CD4-positive, alpha-beta T cell treated with Interleukin-10 for 1 hour (primary cell): ENCODE measurements at places on chromosomes 5 and 9.

DNA sequence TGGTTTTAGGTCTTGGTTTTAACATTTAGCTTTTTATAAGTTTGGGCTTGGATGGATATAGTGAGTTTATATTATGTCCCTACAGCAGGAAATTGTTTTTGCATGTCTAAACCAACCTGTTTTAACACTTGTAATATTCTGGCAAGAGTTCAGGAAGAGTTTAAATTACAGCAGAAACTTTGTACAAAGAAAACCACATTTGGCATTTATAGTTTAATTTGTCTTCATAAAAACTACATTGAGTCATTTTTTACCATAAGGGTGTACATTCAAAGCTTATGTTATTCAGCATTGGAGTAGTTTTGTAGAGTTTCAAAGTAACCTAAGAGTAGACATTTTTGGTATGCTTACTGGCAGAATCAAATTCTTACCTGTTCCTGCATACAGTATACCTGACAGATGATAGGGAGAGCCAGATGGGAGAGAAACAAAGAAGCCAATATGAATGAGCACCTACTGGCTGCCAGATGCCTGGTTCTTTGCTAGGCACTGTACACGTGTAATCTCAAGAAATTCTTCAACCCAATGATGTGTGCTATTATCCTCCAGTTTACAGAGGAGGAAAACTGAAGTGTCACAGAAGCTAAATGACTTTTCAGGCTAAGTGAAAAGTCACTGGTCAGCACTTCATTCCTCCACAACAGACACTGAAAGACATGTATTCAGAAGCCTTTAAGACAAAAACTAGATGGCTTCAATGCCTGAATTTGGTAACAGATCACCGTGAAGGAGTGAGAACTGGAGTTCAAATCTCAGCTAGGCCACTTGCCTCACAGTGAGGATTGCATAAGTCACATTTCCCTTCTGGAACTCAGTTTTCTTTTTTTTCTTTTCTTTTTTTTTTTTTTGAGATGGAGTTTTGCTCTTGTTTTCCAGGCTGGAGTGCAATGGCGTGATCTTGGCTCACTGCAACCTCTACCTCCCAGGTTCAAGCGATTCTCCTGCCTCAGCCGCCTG, 25.9 kb upstream of the ECM2 start:
- DNase-seq: no peak

DNA sequence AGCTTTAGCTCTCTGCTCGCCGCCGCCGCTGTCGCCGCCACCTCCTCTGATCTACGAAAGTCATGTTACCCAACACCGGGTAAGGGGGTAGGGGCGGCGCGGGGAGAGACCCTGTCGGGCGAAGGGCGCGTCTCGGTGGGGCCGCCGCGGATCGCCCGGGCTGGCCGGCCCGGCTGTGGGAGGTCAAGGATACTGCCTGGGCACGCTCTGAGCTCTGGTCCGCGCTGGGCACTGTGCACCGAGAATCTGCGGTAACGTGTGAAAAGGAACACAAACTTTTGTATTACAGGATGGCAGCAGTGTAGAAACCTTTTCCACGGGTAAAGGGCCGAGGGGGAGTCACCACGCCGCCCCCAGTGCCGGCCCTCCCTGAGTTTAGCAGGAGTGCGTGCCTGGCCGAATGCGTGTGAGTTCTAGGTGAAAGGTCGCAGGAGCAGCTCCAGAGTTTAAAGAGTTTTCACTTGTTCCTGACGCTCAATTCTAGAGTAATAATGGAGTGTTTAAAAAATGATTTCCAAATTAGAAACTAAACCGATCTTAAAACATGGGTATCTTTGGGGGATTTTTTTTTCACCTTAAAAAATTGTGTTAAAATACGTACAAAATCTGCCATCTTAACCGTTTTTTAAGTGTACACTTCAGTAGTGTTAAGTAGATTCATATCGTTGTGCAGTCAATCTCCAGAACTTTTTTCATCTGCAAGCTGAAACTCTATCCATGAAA, at the start of gene HSDL2:
Gene HSDL2, plus strand, starts transcription at position 7 of the 723 bp plus-strand sequence. Its CDS starts 56 bp downstream, at position 63.
- peak; percentile 18 for DNase-seq

GRCh38 chr5:133309984-133310621, 258.3 kb downstream of the HSPA4 start:
- DNase-seq: no peak

DNA sequence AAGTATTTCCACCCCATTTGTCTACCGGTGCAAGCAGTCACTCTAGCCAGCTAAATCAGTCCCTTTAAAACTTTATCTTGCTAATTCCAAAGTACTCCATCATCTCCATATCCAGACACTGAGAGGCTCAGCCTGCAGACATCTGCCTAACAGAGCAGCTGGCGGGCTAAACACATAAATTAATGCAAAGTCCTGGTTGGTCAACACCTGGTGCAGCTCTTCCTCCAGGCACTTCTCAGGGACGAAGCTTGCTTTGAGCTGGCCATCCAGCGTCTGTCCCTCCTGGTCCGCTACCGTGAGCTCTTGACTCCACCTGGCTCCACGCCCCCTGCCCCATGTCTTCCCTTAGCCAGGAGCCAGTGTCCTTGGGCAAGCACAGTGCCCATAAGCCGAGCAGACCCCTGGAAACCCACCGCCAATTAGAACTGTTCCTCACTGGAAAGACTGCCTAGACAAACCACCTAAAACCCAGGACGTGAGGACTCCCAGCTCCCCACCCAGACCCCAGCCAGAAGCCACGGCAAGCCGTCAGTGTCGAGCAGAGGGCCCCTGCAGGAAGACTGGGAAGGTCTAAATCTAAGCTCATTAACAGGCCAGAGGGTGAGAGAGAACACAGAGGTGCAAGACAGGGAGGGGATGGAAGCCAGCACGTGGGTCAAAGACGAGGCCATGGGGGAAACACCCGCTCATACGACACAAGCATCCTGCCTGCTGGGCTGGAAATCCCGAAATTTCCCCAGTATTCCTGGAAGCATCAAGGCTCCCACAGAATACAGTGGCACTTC, 120.0 kb downstream of the COL23A1 start:
- no peak for DNase-seq

DNA sequence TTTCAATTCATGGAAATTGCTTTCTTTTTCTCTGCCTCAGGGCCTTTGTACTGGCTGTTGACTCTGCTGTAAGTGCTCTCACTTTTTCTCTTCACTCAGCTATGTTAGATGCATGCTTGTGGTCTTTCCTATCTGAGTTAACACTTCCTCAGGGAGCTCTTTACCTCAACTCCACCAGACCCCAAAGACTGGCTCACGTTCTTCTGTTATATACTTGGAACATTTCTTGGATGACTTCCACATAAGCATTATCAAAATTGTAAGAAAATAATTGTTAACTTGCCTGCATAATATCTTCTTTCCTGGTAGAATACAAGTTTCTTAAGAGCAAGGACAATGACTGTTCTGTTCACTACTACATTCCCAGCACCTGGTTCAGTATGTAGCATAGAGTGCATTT, 455.9 kb downstream of the EBF1 start:
- DNase-seq: no peak

DNA sequence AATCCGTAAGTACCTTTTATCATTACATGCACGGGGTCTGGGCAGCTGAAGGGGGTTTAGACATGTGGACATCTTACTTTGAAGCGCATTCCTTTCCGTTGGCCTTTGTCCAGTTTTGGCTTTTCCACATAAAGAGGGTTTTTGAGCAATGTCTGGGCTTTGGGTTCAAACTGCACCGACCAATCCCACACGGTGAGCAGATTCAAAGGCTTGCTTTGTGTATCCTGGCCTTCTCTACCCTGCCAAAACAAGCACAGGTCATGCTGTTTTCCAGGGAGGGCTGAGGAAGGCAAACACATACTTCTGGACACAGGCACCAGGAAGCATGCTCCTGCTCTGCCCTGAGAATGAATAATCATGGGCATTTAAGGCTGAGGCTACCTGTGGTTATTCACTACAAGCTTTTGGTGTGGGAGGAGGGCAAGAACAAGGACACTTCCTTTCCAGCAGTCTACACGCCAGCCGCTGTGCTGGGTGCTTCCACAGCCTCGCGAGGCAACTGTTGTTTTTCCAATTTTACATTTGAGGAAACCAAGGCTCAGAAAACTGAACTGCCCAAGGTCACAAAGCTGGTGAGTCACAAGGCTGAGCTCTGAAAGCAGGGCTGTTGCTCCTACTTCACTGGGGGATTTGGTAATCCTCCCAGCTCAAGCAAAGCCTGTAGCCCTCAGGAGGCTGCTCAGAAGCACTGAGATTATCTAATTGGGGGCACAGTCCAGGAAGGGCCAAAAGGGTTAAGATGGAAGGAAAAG, 59.8 kb upstream of the GOLPH3 start:
- no peak for DNase-seq
